G401 (cell line): ENCODE measurements at places on chromosomes 2 and 18. TPM values are rescaled to one million over a fixed set of nuclear protein-coding genes. Genes with fewer than 3 reads are reported as not detected.

The CACNB4 gene
- 0.12 and 4.4 TPM in 2 replicates for total RNA-seq

The KATNAL2 gene
- total RNA-seq = 7.0 and 15.0 TPM in 2 replicates

The PRLH gene
- total RNA-seq = not detected in 2 replicates

- DNase-seq = no peak
Measured at GRCh38 chr2:238713198-238713826, 134.6 kb upstream of the TWIST2 start.

- DNase-seq = no peak
Measured at GRCh38 chr18:7259475-7259874, 28.6 kb downstream of the LRRC30 start.

- no peak for DNase-seq
Measured at GRCh38 chr2:157902692-157903091, 26.6 kb upstream of the ACVR1 start.

DNA sequence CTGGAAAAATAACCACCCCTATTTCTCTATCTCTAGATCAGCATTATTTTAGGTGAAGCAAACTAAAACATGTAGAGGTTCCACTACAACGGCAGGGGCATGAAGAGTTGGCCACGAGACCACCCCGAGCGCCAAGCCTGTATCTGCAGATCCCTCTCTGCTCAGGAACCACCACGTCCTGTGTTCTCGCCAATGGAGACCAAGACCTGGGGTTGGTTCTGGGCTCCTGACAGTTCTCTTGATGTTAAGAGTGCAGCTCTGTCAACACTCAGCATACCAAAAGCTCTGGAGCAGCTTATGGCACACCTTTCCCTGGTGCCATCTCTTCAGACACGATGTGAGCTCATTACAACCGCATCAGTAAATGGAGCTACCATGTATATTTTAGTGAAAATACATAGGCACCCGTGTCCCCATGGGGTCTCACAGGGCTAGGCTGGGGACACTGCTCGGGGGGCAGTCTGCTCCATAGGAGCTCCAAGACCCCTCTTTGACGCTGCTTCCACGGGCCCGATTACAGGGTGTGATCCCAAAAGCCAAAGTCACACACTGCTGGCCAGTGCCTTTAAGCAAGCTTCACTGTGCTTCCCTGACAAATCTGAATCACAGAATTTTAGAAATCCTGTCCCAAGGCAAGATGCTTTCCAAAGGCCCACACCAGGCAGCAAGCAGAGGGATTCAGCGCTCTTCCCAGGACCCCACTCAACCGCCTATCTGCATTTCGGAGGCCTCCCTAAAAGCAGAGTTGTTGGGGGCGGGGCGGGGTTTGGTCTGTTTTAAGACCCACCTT lies 72.2 kb downstream of the EMILIN2 start:
- DNase-seq = no peak

DNA sequence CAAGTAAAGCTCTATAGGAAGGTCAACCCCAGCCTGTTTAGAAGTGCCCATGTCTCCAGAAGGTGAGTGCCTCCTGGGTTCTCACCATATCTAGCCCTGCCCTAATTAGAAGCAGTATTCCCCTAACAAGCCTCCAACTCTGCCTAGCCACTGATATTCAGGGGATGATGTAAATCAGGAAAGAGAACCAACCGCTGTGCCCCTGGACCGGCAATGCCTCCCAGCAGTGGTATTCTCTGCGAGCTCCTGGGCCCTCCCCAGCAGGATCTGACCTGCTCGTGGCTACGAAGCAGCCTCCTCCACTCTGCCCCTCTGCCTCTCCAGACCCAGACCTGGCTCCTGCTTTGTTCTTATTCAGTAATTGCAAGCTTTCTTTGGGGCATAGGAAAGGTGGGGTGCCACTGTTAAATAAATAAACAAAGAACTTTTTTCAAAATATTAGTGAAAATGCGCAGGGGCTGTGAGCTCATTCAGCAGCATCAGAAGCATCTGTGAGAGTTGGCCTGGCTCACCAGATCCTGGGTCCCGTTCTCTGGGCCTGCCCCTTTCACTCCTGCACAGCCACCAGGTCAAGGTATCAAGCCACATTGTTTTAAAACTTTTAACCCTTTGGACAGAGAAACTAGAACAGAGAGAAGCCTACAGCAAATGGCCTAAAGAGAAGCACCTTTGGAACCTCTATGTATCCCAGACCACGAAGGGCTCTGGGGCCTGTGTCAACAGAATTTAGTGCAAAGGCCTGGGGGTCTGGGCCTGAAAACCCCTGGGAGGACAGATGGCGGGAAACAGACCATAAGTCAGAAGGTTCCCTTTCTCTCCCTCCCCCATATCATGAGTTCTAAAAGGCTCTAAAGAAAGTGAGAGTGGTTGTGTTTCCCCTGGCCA lies 11.9 kb downstream of the MREG start:
- peak; percentile 77 for DNase-seq

GRCh38 chr2:177549171-177549570 lies 156.6 kb downstream of the AGPS start:
- DNase-seq = no peak
